ENCODE measurements at places on chromosomes 16 and 17.

GRCh38 chr16:51328733-51329132 is 177.7 kb upstream of the SALL1 start:
- no peak for DNase-seq

DNA sequence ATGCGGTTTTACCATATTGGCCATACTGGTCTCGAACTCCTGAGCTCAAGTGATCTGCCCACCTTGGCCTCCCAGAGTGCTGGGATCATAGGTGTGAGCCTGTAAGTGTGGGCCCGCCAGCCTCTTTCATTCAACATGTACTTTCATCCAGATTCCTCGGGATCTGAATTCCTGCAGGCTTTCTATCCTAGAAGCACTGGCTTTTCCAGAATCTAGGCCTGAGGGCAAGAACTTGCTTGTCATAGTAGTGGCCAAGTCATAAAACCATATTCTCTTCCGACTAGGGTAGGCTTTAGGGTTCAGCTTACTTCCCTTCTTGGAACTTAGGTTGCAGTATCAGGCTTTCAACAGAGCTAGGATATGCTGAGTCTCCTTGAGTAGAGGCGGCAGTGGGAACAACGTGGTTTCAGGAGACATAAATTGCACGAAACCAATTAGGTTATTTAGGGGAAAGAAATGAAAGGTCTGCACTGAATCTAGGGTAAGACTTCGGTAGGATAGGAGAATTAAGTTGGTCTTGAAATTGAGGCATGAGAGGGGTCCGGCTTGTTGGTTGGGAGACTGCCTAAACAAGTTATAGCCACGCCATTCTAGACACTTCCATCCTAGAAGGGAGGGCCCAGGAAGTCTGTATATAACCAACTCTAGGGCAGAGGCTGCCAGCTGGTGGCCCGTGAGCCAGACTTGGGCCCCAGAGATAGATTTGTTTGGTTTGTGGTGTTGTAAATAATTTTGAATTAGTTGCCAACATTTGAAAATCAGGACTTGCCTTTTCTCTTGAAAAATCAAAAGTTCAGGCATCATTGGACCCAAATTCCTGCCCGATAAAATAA is 15.6 kb downstream of the SLC7A6 start:
- no peak for DNase-seq

DNA sequence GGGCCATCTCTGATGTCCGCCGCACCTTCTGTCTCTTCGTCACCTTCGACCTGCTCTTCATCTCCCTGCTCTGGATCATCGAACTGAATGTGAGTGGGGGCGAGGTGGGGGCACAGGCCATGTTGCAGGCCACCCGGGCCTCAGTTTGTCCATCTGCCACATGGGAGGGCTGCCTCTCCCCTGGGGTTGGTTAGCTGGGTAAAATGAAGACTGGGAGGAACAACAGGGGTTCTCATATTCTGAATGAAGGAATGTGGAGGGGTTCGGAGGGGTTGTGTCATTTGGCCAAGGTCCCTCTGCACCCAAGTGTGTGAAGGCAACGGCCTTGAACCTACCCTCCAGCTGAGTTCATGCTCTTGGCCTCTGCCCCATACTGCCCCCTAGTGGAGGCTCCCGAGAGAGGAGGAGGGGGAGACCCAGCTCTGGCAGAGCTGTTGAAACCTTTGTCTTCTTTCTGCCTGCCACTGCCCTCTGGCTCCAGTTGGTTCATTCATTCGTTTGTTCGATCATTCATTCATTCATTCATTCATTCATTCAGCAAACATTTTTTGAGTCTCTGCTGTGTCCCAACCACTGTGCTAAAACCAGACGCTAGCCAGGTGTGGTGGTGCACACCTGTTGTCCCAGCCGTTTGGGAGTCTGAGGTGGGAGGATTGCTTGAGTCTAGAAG is 11.4 kb upstream of the TCAP start:
- DNase-seq, result peak; percentile 57

DNA sequence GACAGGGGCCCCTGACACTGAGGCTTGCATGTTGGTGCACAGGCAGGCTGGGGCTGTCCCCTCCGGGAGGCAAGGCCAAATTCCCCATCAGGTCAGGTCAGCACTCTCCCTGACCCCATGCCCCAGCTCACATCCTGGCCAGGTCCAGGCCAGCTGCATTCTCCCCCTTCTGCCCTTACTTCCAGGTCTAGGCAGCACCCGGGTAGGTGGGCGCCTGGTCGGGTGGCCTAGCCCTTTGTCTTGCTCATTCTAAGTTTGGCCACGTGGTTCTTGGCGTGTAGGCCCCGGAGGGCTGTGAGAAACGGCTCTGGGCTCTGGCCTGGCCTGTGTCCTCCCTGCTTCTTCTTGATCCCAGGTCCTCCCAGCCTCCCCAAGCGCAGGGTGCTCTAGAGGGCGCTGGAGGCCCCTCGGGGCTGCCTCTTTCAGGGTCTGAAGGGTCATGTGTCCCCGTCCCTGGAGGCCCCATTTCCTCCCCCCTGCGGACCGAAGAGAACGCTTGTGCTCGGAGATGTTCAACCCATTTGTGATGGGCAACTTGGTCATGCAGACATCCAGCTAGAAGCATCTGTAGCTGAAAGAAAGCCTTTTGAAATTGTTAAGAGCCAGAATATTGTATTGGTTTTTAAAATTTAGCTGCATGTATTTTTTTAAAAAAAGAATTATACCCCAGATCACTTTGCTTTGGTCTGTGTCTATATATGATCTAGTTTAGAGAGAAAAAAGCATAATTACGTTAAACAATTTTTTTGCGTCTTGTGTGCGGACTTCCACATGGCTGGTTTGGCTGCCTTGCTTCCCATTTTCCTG is 6.7 kb downstream of the BAHCC1 start:
- no peak for DNase-seq

GRCh38 chr17:78132767-78133178 is 2.2 kb downstream of the TMC8 start:
- no peak for DNase-seq

DNA sequence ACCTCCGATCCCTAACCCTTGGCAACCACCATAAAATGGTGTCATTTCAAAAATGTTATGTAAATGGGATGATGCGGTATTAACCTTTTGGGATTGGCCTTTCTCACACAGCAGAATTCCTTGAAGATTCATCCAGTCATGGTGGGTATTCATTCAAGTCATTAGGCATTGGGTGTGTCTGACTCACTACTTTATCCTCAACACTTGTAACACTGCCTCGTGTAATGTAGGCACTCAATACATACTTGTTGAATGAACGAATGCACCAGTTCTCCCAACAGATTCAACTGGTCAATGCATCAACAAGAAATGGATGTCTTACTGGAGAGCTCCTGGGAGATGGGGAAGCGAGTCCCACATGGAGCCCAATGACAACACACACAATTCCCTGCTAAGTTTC is 21.8 kb upstream of the GAN start:
- peak; percentile 3 for DNase-seq

GRCh38 chr16:50315346-50315997 is 49.1 kb downstream of the ADCY7 start:
- no peak for DNase-seq

GRCh38 chr16:52812678-52813556 is 239.8 kb downstream of the CHD9NB start:
- DNase-seq, result peak; percentile 25

GRCh38 chr17:10435096-10435495 is 13.3 kb upstream of the MYH8 start:
- DNase-seq, result peak; percentile 12

GRCh38 chr16:75181630-75182029 is 25.3 kb downstream of the CTRB2 start:
- DNase-seq, result no peak

DNA sequence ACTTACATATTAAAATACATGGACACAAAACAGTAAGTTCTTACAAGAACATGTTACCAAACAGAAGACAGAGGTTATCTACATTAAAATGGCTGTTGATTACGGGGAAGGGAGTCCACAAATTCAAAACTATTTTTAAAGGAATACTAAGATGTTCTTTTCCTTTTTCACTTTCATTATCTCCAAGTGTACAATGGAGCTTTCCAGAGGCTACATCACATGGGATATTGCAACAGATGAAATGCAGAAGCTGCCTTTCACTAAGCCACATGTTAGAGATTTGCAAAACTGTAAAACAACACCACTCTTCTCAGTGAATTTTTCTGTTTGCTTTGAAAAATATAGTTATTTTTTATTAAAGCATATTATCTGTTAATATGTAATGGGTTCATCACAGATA is 53.6 kb downstream of the XPO6 start:
- DNase-seq, result peak; percentile 59

GRCh38 chr16:22622703-22623102 is 112.0 kb downstream of the NPIPB5 start:
- no peak for DNase-seq

GRCh38 chr17:322006-322780 is 30.4 kb downstream of the RPH3AL start:
- no peak for DNase-seq

GRCh38 chr16:66964049-66964448 is 3.0 kb downstream of the CES3 start:
- no peak for DNase-seq

DNA sequence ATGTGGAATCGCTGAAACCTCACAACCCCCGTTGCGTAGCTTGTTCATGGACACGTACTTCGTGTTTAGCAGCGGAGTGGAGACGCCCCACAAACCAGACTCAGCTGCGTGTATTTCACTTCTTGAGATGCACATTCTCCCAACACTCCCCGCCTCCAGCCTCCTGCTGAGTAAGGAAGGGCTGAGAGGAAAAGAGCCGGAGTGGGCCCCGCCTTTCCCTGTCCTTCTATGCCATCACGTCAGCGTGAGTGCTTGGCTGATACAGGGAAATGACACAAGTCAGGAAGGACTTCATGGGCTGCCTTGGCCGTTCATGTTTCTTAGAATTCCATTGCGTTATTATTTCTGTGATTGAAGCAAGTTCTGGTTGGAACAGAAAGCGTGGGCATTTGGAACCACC is 68.6 kb upstream of the CBX4 start:
- peak; percentile 83 for DNase-seq

DNA sequence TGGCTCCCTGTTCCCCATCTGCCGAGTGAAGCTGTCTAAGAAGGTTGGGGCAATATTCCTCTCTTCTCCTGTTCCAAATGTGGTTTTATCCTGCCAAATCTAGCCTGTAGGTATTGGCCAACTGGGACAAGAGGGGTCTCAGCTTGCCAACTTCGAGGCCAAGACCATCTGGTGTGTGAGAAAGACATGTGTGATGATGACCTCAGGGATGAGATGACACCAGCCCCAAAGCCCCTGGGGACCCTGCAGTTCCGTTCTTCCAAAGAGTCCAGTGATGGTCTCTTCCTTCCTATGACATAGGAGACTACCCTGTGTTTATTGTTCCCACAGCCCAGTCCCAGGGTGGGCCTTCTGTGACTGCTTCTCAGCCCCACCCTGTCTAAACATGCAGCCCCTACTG is 34.8 kb upstream of the ADAMTS18 start:
- no peak for DNase-seq

- DNase-seq, result no peak
These were observed 16.8 kb downstream of the LASP1 start for GRCh38 chr17:38886643-38887010.

DNA sequence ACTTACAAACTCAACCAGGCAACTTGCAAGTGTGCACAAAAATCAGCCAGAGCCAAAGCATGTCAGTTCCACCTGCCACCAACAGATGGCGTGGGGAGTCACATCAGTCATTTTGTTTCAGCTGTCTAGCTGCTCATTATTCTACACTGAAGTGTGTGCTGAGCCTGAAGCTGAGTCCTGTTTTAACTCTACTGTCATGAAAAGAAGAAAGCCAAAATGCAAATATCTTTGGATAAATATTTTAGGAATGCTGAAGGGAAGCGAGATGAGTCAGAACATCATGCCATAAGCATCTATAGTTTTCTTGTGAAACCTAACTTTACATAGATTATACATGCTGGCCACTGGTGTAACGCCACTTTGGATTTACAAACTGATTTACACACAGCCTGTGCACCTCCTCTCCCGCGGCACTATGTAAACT is 172.6 kb downstream of the CDK5R1 start:
- DNase-seq, result peak; percentile 64

- no peak for DNase-seq
These were observed 146.3 kb upstream of the PIRT start for GRCh38 chr17:10984220-10984619.

DNA sequence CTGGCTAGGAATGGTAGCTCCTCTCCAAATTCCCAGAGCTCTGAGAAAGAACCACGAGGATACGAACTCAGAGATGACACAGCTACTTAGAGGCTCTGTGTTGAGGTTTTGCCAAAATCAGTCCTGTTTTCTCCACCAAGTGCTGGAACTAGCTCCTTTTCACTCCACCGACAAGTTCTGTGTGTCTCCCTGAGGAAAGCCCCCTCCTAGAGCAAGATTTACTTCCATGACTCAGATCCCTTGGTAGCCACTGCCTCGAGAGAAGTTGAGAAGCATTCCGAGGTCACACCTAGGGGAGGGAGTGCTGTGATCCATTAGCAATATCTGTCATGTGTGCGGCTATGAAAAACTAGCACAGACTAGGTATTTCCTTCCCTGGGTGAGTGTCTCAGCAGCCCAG is 30.6 kb downstream of the IL21R start:
- DNase-seq, result peak; percentile 89

DNA sequence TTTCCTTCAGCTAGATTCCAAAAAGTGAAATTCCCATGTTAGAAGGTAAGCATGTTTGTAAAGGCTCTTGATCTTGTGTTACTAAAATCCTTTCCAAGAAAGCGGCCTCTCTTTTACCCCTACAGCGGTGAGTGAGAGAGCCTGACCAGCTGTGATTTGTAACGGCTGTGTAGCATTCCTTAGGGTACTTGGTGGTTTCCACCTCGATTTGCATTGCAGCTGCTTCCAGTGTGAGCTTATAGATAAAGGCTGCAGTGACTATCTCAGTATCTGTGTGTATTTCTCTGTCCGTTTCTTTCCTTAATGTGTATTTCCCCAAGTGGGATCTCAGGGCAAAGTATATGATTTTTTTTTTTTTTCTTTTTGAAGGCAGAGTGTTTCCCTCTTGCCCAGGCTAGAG is 169.4 kb downstream of the SNX29 start:
- no peak for DNase-seq

DNA sequence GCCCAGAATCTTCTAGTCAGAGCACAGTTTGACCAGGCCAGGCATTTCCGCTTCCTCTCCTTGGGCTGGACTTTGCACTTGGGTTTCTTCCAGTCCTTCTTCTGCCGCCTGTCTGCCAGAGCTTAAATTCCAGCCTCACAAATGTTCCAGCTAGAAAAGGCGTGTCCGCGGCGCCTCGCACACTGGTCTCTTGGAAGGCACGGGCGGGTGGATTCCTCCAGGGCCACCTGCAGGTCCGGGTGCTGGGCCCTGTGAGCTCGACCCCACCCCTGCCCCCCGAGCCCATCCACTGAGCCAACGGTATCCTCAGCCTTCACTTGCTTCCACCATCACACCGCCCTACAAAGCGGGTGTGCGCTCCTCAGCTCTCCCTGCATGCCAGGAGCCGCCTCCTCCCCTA is 2026.5 kb downstream of the TP53TG3F start:
- DNase-seq, result no peak

- DNase-seq, result no peak
These were observed 10.0 kb downstream of the ZNF594 start for GRCh38 chr17:5181509-5182305.

- peak; percentile 43 for DNase-seq
These were observed 30.0 kb downstream of the EEF2K start for GRCh38 chr16:22235839-22236745.

DNA sequence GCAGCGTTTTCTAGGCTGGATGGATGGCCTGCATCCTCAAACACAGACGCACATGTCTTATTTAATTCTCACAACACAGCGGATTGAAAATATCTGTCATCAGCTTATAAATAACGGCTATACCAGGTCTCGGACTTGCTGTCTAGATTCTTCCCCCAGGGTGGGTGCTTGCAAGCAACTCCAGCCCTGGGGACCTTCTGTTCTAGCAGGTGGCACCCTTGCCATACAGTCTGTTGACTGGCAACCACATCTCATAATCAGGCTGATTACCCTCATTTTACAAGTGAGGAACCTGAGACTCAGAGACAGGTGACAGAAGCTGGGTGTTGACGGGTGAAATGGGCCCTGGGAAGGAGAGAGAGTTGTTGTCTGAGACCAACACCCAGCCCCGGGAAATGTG is 16.2 kb upstream of the SEZ6 start:
- no peak for DNase-seq

All from GM23248 (cell line).